ENCODE measurements at places on chromosomes 7 and 10.

DNA sequence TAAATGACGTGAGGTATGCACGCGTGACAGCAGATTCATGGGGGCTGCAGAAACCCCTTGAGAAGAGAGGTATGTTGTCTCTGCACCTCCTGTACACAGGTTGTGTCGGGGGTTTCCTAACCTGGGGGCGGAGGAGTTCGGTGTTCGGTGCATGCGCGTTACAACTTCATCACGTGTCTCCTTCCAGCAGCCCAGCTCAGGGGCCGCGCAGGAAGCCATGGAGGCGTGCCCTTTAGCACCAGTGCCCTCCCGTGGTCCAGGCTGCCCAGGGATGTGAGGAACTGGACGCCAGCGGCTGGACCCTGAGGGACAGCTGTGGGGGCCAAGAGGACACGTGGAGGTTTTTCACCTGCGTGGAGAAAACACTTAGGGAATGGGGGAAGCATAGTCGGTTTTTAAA is 186.4 kb downstream of the EBF3 start:
- DNase-seq: no peak

GRCh38 chr7:137970253-137970975 is 31.5 kb downstream of the CREB3L2 start:
- DNase-seq: no peak

- no peak for DNase-seq
These were observed 398.5 kb downstream of the REEP3 start for GRCh38 chr10:63919575-63920279.

GRCh38 chr10:104254493-104255310 is at the start of gene GSTO1:
Gene GSTO1, plus strand, starts transcription at chr10:104254892. Its CDS starts 37 bp downstream, at chr10:104254929.
- no peak for DNase-seq

GRCh38 chr10:11264296-11265048 is 246.8 kb downstream of the CELF2 start:
- no peak for DNase-seq

GRCh38 chr7:33536398-33537103 is 368.8 kb upstream of the BMPER start:
- no peak for DNase-seq

- DNase-seq: no peak
These were observed 3.5 kb downstream of the FGFR2 start for GRCh38 chr10:121594623-121595350.

DNA sequence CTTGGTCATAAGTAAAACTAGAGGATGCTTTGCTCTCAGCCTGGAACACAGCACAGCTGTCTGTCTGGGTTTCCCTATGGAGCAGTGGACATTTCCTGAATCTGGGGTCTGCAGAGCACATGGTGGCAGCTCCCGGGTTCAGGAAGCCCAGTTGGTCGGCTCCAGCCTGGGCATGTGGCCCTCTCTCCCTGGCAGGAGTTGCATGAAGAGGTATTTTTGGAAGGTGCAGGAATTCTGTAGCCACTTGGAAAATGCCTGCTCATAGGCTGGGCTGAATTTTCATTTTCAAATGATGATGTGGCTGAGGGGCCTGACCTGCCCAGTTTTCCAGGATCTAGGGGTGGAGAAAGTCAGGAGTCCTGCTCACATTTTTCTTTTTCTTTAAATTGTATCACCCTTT is 6.7 kb upstream of the TPST1 start:
- DNase-seq: no peak

- no peak for DNase-seq
These were observed 18.5 kb upstream of the TTYH3 start for GRCh38 chr7:2613098-2613930.

DNA sequence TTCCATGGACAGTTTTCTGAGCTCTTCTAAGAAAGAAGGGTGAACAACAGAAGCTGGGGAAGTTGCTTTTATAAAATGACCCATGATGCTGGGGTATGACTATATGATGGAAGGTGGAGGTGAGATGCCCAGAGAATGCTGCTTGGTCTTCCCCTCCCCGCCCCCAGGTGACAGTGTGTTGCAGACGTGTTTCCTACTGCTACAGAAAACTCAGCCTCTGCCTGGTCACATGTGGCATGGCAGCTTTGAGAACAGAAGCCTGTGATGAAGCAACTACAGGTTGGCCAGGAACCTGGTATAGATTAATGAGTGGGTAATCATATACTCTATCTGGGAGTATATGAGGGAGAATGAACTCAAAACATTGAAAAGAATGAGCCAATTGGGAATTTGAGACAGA is 67.1 kb downstream of the MTURN start:
- no peak for DNase-seq

DNA sequence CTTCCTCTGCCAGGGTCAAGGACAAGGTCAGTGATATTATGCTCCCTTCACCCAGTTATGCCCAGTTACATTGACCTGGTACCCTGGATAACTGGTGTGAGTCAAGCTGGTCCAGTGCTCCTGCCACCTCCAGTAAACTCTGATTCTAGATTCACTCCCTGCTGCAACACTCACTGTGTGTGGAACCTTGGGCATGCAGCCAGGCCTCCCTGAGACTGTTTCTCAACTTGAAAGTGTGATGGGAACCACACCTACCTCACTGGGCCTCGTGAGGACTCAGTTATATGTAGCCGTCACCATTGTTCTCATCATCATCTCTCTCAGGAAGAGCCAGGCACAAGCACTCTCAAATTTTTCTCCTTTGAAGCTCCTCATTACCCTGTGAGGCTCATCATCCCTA is 935 bp upstream of the ZNF736 start:
- DNase-seq: no peak

DNA sequence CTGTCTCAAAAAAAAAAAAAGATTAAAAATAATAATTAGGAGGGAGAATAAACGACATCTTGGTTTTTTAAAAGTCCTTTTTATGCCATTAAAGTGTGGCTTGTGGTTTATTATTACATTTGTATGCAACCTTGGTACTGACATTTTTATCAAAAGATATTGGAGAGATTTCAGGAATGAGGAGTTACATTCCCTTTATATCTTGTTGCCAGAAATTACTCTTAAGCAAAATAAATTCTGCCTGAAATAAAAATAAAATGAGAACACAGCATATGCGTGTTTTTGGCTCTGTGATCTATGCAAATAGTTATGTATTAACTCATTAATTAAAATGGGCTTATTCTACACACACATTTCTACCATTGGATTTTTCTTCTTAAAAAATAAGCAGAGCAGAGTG is 202.4 kb downstream of the BICC1 start:
- no peak for DNase-seq

Measured in GOT3 (cell line).